SW 1271 (cell line): ENCODE measurements at places on chromosomes 7 and 10.

DNA sequence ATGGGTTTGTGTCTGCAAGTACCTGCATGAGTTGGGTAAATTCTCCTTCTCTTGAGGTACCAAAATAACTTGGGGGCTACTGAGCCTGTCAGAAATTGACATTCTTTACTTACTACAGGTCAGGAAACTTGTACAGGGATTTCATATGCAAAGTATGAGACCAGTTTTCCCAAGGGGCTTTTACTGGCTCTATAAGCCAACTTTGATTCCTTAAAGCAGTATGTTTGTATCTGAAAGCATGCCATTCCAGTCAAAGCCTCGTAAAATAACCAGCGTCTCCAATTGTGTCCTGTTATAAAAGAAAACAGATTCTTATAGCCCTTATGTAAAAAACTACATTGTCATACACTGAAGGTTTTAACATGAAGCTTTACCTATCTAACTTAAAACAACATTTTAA, 90.2 kb downstream of the ZNF467 start:
- no peak for DNase-seq

DNA sequence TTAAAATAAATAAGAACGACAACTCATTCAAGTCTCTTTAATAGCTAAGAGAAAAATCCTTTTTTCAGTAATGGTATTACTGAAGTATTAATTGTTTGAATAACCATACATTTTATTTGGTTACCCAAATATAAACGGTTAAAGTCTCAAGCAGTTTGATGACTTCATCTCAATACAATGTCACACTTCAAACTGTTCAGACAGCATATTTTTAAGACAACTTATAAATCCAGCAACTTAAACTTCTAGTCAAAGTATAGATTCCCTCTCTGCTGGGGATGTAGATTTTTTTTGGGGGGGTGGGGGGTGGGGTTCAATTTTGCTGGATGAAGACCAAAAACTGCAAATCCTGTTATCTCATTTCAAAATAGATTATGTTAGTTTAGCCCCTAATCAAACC, 42.0 kb downstream of the GNA12 start:
- peak; percentile 49 for DNase-seq

GRCh38 chr10:114504769-114505579, 100.7 kb upstream of the AFAP1L2 start:
- DNase-seq, result no peak

- no peak for DNase-seq
Measured at GRCh38 chr10:99658622-99659030, 683 bp upstream of the ENTPD7 start.

GRCh38 chr7:17524746-17525145, 226.3 kb downstream of the AHR start:
- peak; percentile 53 for DNase-seq

DNA sequence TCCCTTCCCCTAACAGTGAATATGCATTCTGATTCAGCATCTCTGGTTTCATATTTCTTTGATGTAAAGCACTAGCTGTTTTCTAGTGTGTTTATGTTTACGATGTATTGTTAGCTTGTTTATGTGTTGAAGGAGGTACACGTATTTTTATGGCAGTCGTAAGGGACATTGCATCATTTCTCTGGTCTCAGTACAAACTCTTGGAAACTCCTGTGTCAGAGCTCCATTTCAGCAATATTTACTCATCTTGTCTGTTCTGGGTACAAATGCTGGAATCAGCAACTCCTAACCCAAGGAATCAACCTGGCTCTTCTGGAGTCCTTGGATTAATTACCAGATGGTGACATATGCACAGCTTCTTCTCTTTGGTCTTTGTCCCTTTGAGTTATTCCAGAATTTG, 270.0 kb upstream of the PLXDC2 start:
- no peak for DNase-seq

GRCh38 chr7:130970196-130970595, 236.2 kb upstream of the KLF14 start:
- no peak for DNase-seq

DNA sequence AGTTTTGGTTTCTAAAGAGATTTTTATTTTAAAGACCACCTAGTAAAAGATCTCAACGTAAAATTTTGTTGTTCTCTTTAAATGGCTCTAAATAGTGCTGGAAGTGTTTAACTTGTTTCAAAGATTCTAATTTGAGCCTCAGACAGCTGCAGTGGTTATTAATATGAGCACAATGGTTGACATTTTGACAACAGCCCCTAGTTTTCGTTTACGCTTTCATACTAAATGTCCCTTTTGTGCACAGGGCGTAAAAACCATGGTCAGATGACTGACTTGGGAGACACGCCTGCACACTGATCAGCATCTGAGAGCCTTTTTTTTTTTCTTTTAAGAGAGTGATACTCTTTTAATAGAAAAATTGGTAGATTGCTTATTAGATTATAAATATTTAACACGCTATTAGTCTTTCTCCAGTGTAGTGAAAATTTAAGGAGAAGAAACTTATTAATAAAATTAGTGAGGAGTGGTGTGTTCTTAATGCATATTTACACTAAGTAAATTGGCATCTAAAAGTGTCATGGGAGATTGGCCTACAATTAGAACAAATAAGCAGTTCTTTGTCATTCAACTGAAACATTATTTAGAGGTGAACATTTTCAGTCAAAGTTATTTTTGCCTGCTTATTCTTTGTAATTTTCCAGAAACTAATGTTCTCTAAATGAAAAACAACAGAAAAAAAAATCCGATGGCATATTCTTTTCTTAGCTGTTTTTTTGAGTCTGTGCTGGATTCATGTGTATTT, 182.8 kb upstream of the PHYHIPL start:
- no peak for DNase-seq

DNA sequence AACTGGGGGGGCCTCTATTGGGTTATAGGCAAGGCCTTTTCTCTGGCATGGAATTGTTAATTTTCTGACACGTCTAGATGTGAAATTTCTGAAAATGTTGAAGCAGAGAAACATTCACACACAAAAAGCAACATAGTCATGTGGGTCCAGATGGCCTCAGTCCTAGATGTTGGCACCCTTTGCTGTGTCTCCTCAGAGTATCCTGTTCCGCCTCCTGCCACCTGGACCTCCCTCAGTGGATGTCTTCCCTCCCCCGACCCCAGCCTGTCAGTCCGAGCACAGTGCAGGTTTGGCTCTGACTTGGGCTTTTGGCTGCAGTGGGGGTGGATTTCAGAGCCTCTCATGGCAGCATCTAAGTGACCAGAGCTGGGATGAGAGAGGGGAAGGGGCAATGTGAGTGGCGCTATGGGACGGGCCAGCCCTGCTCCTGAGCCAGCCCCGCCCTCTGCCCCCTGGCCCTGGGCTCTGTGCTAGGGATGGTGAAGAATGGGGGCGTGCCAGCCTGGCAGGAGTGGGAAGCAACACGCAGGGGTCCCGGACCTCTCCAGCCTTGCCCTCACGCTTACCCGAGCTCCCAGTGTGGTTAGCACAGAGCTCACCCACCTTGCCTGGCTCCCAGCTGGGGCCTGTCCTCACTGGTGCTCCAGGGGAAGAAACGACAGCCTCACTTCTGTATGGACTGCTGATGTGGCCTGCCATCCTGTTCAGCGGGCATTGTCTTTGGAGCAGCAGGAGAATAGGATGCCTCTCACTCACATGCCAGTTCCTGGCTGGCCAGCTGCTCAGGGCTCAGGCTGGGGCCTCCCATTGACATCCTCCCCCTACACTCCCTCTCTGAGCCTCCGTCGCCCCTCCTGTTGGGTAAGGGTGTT, 6.2 kb downstream of the ATP6V0E2 start:
- no peak for DNase-seq

- no peak for DNase-seq
Measured at GRCh38 chr10:29141761-29142160, 147.1 kb upstream of the LYZL1 start.

- no peak for DNase-seq
Measured at GRCh38 chr10:121437596-121437995, 160.6 kb downstream of the FGFR2 start.

GRCh38 chr7:28732071-28732869, 225.9 kb downstream of the TRIL start:
- DNase-seq, result no peak

GRCh38 chr10:89632824-89633223, 12.2 kb downstream of the PANK1 start:
- DNase-seq, result no peak

DNA sequence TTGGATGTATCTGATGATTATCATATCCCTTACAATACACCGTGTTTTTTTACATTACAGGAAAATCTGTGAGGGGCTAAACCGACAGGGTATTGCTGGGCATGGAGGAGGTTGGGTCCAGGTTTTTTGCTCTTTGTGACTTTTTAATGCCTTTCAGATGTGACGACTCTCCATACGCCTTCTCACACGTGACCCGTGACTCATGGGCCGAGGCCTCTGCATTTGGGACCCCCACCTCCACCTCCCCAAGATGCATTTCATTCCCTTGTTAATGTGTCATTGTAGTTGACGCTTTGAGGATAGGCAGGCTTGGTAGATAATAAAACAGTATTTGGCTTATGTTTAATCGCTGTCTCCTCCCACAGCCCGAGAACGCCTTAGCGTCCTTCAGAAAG, 95.3 kb downstream of the CUX1 start:
- no peak for DNase-seq

DNA sequence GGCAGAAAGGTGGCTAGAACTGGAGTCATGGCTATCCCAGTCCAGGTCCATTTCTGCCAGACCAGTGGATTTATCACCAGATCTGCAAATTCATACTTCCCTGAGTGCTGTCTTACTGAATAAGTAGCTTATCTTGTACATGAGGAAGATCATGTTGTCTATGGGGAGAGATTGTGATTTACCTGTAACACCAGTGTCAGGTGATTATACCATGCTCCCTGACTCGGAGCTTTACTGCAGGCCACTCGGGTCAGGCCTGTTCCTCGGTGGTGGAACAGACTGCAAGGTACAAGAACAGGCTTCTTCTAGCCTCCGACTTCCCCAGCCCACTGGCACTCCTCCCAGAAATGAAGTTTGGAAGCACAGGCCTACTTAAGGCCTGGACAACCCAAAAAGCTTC, 42.6 kb upstream of the DLG5 start:
- no peak for DNase-seq

DNA sequence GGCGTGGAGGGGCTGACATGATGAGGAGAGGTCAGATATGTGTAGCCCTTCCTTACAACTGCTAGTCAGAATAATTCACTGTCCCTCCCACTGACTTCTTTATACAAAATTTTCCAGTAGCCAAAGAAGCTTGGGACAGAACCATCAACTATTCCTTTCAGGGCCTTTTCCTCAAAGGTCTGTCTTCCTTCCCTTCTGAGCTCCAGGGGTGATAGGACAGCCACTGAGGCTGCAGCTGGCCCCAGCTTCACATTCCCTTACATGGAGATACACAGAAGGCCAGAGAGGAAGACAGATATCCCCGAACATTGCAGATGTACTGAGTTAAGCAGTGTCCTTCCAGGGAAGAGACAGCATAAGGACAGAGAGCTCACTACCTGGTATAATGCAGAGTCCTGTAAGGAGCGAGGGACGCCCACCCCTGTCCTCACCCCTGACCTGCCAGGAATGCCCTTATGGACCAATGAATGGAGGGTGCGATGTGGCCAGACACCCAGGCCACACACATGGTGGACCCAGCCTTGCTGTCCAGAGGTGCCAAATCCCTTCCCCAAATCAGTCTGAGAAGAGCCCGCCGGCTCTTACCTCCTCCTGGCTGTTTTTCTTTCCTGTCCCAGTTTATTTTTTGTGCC, 754.7 kb downstream of the GRID1 start:
- DNase-seq, result no peak

DNA sequence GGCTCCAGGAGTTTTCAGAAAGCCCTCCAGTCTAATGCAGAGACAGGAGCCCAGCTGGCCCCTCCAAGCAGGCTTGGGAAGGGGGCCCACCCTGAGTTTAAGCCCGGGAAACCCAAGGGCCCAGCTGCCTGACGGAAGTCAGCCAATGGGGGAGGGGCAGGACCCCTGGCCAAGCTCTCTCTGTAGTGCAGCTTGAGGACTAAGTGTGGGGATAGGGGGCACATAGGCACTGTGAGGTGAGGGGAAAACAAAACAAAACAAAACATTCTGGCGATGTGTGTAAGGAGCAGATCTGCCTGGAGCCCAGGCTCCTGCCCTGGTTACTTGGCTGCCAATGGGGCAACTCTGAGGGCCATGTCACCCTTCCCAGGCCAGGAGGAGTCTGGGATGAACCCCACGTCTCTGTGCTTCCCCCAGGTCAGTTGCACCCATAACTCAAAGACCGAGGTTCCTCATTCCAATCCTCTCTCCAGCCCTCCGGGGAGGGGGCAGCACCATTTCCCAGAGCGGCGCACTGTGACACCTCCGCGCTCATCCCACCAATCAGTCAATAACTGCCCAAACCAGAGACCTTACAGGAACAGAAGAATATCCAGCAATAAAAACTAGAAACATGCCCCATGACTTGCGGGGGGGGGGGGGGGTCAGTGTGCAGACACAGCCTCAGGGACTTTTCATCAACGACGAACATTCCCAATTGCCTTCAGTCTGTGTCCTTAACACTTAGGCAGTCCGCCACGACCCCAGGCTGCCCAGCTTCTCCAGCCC, 1.7 kb downstream of the CXCL12 start:
- DNase-seq, result no peak

GRCh38 chr7:115910541-115911164, 119.9 kb downstream of the TFEC start:
- no peak for DNase-seq

- no peak for DNase-seq
Measured at GRCh38 chr10:124496150-124496549, 34.5 kb downstream of the LHPP start.

DNA sequence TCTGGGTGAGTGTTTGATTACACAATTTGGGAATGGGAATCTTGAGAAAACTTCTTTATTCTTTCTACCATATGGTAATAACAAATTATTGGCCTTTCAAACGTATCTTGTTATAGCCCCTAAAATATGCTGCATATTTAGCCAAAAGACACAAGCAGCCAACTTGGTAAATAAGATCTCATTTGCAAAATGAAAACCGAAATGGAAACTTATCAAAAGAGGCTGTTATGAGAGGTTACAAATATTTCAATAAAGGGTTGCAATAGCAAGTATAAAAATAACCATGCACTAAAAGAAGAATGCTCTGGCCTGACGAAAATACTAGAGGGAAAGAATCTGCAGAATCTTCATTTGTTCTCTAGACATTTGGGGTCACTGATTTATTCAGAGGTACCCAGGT, 259.5 kb upstream of the LRRN3 start:
- no peak for DNase-seq

- DNase-seq, result no peak
Measured at GRCh38 chr7:155669717-155670505, 25.4 kb downstream of the RBM33 start.

DNA sequence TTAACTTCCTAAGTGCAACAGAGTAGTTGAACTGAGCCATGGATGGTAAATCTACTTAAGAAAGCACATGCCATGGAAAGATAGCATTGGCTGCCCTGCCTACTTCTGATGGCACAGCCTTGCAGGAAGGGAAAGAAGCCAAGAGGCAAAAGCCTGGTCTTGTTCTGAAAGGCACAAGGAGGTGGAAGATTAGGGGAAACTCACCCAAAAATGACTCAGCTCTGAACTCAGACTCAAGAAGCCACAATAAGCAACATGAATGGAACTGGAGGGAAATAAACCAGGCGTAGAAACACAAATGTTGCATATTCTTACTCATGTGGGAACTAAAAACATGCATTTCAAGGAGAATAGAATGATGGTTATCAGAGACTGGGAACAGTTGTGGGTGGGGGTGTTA, 20.8 kb upstream of the ALOX5 start:
- no peak for DNase-seq
